Left colon (tissue), 2 donors: ENCODE measurements at places on chromosomes 2 and 18. TPM values are rescaled to one million over a fixed set of nuclear protein-coding genes. Genes with fewer than 3 reads are reported as not detected.

DNA sequence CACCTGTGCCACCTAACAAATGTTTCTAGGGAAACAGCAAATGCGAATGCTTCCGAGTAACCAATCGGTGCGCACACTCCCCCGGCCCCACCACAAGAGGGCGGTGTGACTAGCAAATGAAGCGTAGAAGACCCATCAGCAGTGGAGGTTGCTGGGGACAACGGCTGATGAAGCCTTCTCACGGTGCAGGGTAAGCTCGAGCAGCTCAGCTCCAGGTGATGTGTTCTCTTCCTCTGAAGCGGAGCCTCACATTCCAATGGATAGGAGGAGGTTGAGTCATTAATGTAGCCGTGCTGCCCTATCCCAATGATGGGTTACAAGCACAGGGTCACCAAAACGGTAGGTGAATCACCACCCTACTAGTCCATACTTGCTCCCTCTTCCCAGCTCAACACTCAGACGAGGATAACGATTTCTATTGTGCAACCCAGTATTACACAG is 127.6 kb upstream of the TWIST2 start:
- DNase-seq = peak; percentile 56

DNA sequence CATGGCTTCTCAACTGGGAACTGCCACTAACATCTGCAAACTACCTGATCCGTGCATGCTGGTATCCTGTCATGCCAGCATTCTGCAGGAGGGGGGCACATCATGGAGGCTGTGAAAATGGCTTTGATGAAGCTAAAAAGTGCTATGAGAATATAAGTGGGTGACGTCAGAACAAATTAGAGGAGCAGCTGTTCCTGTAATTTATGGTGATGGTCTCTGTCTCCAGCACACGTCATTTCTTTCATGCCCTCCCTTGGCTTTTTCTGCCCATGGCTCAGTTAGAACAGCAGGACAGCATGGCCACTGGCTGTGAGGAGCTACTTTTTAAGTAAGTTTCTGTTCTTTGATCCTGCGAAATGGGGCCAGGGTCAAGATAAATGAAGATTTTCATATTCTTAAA is 466.3 kb downstream of the THSD7B start:
- no peak for DNase-seq

- no peak for DNase-seq
These were observed 810.4 kb upstream of the HS6ST1 start for GRCh38 chr2:129129087-129129486.

DNA sequence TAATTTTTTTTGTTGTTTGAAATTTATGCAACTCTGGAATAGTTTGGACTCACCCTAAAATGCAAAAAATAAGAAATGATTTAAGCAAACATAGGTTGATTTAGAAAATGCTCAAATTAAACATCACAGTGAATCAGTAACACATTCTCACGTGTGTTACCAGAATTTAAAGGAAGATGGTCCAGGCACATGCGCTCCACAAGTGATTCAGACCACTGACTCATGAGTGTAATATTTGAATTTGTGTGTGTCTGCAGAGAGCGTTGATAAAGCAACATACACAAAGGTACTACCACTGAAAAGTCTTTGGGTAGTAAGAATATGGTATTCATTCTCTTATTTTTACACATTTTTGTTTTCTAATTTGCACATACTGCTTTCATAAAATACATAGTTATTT is 7.9 kb downstream of the SS18 start:
- DNase-seq = no peak

The ST6GAL2 gene
- total RNA-seq = 1.8 TPM

DNA sequence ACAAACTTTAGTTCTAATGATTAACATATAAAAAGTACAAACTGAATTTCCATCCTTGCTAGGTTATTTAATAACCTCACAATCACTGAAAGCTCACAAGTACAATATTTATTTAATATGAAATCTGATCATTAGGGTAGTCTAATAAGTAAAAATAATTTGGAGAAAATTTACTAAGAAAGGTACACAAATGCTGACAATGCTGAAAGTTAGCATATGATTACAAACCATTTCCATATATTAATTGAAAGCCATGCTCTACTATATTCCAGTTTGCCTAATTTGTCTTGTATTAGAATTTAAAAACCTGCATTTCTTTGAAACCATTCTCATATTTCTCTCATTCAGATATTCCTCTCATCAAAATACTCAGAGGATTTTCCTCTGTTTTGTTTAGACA is 8.2 kb upstream of the PEX13 start:
- DNase-seq = no peak

The PRSS56 gene
- total RNA-seq = not detected

DNA sequence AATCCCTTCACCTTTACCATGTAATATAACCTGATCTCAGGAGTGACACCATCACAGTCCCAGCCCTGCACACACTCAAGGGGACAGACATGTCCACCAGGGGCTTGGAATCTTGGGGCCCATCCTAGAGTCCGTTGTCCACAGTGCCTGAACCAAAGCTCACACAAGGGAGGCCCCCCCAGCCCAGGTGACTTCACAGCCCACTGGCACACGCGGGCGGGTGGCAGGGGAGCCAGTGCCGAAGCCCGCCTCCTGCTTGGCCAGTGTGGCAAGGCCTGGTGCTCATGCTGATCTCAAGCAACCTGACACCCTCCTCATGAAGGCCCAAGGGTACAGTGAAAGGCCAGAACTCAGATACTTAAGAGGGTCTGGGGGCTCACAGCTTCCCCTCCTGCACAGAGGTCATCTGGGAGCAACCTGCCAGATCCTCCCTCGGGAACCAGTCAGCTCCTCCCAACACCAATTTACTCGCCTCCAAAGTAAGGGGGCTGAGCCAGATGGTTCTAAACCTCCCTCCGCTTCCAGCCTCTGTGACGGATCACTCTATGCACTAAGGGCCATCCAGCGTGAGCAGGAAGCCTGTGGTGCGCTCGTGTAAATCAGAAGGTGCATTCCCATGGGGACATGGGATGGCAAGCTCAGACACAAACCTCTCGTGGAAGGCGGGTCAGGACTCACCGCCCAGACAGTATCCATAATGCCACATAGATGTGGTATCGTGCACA is 3.2 kb upstream of the RAB17 start:
- DNase-seq = no peak

GRCh38 chr18:45876161-45876560 is 50.7 kb downstream of the SIGLEC15 start:
- no peak for DNase-seq

GRCh38 chr2:218405086-218405745 is 5.5 kb downstream of the CTDSP1 start:
- DNase-seq = no peak

The LRATD1 gene
- total RNA-seq = 160 TPM

DNA sequence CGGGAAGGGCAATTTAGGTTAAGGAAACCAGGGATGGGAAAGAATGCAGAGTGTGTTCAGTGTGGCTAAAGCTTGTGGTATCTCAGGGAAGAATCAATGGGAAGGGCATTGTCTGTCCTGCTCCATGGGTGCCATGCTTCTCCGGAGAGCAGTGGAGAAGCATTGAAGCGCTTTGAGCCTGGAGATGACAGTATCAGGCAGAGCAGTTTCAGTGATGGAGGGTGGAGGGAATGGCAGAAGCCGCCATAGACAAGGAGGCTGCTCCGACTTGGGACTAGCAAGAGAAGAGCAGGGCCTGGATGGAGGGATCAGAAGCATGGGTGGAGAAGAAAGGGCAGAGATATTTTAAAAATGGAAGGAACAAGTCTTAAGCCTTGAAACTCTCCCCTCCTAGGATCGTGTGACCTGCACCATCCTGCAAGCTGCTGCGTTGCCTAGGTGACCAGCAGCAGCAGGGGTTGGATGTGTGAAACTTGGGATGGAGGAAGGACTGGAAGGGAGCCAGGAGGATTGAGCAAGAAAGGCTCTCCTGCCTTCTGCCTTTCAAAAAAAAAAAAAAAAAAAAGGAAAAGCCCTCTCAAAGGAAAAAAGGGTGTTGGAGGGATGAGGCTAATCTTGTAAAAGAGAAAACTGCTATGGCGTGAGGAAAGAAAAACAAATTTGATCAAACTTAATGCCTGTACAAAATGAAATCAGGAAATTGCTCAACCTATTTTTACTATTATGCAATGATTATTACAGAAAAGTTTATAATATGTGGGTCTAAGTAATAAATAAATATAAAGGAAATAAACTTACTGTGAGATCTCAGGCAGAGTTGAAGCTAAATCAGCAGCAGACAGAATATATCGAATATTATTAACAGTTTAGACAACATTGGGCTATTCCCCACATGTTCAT is 493.8 kb upstream of the NRP2 start:
- DNase-seq = peak; percentile 43

- no peak for DNase-seq
These were observed 72.4 kb downstream of the ODC1 start for GRCh38 chr2:10375570-10376281.

- DNase-seq = no peak
These were observed 34.6 kb upstream of the GCC2 start for GRCh38 chr2:108414256-108414876.

- no peak for DNase-seq
These were observed 50.1 kb downstream of the CIB4 start for GRCh38 chr2:26590980-26591618.

GRCh38 chr2:225895126-225895525 is 495.6 kb downstream of the NYAP2 start:
- no peak for DNase-seq

GRCh38 chr2:237384672-237385020 is 29.3 kb downstream of the COL6A3 start:
- no peak for DNase-seq
